ENCODE measurements at places on chromosomes 2 and 18.

- no peak for DNase-seq
These were observed 333.3 kb downstream of the SLC8A1 start for GRCh38 chr2:40118622-40119021.

GRCh38 chr2:25722224-25722623 is 48.8 kb upstream of the DTNB start:
- no peak for DNase-seq

DNA sequence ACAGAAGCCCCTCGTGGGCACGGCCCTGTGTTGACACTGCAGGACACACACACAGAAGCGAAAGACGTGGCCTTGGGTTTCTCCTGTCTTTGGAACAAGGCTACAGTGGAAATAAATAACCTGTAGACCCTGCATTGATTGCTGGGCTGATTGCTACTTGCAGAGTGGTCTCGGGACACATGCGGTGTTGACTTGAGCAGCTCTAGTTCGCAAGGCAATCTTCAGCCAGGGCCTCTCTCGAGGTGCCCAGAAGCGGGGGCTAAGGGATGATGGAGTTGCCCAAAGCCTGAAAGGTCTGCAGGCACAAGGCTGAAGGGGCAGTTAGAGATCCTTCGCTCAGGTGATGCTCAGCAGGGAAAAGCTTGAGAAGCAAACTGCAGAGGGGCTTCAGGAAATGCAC is 180.3 kb downstream of the SEPTIN10 start:
- no peak for DNase-seq

DNA sequence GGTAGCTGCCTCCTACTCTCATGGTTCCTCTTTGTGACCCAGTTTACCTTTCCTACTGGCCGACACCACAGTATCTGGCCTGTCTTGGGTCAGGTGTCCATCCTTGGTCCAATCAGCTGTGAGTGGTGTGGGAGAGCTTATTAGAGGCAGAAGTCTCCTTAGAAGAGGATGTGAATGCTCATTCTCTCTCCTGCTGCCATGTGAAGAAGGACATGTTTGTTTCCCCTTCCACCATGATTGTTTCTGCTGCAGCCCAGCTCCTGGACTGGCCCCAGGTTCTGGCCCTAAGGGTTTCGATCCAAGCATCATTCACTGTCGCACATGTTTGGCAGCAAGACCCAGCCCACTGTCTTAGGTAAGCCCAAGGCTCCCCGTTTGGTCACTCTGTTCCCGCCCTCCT is 55.3 kb upstream of the TGIF1 start:
- DNase-seq: no peak

Measured in activated T-helper 1 cell treated with anti-CD3 and anti-CD28 coated beads, Interleukin-12 subunit alpha, Interleukin-12 subunit beta, Interleukin-2, Interleukin-4 antibody, amounts not matched to agents 30 ng/mL and 10 ng/mL and 1 ng/mL, durations not matched to agents 14 hours and 24 hours and 36 hours (primary cell).